ENCODE measurements at places on chromosomes 13 and 19.

DNA sequence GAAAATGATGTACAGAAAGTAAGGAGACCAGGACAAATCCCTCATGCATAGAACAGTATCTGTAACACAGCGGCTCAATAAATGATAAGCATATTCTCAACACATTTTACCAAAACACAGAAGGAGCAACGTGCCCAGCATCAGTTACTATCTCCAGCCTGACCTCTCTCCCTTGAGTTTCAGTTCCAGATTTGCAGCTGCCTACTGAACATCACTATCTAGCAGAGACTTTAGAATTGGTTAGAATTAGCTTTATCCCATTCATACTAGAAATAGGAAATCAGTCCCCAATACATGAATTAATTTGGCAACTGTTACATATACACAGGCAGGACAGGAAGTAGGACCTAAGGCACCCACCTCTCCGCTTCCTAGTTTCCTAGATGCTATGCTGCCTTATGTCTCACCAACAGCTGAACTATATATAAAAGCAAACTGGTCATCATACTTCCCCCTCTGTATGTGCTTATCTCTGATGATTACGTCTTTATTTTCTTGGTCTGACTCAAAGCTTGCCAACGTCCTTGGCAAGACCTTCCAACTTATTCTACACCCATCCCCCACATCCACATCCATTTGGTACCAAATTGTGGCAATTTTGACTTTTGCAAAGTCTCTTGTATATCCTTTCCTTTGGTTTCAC is 61.1 kb downstream of the SACS start:
- no peak for DNase-seq

DNA sequence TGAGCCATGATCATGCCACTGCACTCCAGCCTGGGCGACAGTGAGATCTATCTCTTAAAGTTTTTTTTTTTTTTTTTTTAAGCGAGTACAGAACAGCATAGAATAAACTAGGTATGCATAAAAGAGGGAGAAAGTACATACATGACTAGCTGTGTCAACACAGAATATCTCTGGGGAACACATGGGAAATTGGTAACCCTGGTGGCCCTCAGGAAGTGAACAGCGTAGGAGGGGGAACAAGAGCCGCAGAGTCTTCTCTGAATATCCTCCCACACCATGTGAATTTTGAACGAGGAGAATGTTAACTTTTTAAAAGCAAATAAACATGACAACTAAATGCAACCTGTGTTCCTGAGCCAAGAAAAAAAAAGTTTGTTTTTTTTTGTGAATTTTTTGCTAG is 15.2 kb downstream of the PHLDB3 start:
- DNase-seq = no peak

- DNase-seq = no peak
Observed at GRCh38 chr19:2014731-2015607, 545 bp downstream of the BTBD2 start.

GRCh38 chr19:48651683-48652048 is 5.7 kb upstream of the CA11 start:
- no peak for DNase-seq

DNA sequence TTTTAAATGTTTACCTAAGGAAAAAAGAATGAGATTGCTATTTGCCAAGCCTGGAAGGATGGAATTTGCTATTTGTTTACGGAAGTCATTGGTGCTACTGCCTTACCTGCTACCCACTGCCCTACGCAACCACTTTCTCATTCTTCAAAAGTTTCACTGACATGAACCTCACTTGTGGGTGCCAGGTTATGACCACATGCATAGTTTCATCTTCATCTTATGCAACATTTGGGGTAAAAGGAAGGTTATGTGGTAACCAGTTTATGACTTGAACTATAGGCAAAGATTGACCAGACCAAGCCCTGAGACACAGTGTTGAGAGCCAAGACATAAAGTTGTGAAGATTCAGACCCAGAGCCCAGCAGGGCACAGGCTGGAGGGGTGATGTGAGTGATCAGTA is 142.5 kb downstream of the LACC1 start:
- peak; percentile 25 for DNase-seq

DNA sequence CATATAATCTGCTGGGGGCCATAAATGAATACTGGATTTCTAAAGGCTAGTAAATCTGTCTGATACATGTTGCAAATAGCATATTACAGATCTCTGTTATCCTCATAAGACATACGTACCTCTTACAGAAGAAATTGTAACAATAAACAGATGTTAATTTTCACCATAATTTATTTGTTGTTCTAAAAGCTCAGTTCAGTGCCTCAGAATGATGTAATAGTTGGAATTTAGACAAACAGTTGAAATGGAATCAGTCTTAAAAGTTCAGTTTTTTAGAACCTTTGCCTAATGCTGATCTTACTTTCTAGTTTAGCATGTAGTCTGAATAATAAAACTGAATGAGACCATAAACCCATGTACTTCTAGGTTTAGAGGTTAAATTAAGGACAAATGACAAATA is 43.1 kb downstream of the B3GLCT start:
- DNase-seq = no peak

- DNase-seq = no peak
Observed at GRCh38 chr19:39542206-39542605, 2.2 kb upstream of the EID2 start.

GRCh38 chr13:21546372-21546771 is 57.6 kb downstream of the MICU2 start:
- no peak for DNase-seq

DNA sequence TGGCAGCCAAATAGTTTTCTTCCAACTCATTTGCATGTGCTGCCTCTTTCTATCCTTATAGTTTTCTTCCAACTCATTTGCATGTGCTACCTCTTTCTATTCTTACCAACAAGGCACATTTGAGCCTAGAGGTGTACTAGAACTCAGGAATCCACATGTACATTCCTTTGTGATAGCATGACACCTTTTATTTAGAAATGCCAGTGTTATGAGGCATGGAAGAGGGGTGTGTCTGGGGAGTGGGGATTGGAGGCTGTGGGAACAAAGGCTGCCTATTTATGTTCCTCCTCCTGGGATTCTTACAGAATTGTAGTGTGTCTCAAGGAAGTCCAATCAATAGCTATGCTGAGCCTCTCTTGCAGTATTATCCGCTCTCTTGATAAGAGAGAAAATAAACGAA is 966.7 kb downstream of the PCDH17 start:
- DNase-seq = no peak

DNA sequence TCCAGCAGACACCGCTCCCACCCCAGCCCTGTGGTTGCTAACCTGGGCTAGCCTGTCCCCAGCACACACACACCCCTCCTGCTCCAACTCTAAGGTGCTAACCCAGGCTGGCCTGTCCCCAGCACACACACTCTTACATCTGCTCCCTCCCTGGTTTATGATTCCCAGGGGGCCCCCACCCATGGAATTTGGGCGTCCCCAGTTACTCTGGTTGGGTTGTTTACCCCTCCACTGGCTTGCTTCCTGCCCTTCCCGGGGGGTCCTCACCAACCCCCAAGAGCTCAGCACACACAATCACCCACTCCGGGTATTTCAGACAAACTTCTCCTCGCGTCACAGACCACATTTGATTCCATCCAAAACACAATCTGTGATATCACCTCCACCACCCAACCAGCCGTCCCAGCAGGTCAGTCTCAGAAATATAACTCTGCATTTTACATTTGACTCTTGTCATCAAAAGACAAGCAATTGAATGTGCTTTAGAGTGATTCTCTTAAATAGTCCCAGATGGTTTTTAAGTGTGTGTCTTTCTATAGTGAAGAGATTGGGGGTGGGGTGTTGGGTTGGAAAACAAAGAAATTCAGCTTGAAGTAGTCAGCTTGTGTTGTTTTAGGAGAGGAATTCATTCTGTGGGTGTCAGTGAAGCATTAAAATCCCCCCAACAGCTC is 20.1 kb downstream of the COL4A2 start:
- DNase-seq = no peak

- no peak for DNase-seq
Observed at GRCh38 chr13:41512441-41512840, 55.1 kb downstream of the RGCC start.

DNA sequence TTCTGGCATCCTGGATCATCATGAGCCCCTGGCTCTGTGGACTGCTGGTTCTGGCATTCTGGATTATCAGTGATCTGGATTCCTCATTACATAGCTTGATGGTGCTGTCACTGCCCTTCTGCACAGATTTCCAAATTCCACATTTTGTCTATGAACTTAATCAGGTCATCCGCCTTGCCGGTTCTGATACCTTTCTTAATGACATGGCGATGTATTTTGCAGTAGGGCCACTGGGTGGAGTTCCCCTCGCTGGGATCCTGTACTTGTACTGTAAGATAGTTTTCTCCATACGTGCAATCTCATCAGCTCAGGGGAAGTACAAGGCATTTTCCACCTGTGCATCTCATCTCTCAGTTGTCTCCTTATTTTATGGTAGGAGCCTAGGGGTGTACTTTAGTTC is 24.4 kb upstream of the OR7C2 start:
- DNase-seq = no peak

- DNase-seq = no peak
Observed at GRCh38 chr13:100274942-100275506, 186.1 kb downstream of the PCCA start.

DNA sequence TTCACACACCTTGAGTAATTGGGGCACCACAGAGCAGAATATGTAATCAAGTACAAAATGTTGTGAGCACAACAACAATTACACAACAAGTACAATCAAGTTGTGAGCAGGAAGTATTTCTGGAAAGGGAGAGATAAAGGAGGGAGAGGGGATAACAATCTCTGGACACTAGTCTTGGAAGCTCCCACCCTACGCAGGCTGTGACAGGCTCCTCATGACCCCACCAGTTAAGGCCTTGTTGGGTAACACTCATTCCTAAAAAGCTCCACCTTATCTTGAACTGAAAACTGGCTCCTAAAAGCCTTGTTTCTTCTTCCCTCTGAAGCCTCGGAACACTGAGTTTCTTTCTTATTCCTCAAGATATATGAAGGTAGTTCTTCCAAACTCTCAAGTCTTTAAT is 806.0 kb downstream of the UQCRFS1 start:
- DNase-seq = no peak

GRCh38 chr13:85549819-85550218 is 249.4 kb downstream of the SLITRK6 start:
- DNase-seq = no peak

GRCh38 chr13:95243207-95243606 is 58.0 kb downstream of the ABCC4 start:
- DNase-seq = no peak

- DNase-seq = no peak
Observed at GRCh38 chr13:31111136-31111535, 50.6 kb downstream of the HSPH1 start.

DNA sequence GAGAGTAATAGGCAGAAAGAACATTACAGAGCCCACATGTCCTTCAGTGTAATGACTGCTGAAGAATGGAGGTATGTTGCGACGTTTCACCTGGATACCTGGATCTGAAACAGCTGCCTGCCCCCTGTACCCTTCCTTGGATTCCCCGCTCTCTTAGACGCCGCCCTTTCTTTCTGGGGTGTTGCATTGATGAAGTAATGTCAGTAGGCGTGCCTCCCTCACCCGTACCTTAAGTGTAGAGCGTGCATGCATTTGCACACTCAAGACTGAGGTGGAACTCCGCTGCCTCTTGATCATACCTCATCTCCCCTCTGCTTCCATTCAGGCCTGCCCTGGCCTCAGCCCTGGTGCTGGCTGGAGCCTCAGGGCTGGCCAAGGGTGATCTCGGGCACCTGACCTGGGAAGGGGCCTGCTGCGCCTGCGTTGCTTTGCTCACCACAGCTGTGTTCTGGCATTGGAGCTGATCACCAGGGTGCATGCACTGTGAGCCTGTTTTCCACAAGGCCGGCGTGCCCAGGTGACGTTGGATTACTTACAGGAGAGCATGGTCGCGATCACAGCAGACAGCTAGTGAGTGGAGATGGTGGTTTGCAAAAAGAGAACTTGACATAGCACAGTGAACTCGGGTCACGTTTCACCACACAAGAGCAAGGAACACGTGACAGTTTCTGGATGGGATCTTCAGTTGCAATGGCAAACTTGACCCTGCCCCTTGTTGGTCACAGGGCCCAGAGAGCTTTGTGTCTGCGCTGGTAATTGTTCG is 99.0 kb downstream of the ARHGEF7 start:
- no peak for DNase-seq

DNA sequence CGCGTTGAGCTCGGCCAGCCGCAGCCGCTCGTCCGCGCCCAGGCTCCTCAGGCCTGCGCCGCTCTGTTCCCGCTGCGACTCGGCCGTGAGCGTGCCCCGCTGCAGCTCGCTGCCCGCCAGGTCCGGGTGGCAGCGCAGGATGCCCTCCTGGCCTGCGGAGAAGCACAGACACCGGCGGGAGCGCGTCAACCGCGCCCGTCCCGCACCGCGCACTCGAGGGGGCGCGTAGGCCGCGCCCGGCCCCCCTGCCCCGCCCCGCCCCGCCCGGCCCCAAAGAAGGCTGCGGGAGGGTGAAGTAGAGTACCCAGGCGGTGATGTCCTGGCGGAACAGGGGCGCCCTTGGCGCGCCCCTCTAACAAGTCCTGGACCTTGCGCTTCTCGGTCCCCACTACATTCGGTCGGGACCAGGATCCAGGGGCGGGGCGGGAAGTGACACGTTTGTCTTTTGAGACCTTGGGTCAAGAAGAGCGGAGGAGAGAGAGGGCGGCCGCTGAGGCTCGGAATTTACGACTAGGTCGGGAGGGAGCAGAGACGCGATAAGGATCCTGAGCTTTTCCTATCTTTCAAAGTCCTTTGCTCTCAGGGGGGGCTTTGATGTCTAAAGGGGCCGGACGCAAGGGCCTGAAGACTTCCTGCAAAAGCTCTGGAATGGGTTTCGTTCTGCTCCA is 9.3 kb upstream of the CDX2 start:
- DNase-seq = no peak

- DNase-seq = no peak
Observed at GRCh38 chr13:83940742-83941141, 58.5 kb upstream of the SLITRK1 start.

GRCh38 chr13:105908586-105908985 is 626.9 kb downstream of the EFNB2 start:
- no peak for DNase-seq

DNA sequence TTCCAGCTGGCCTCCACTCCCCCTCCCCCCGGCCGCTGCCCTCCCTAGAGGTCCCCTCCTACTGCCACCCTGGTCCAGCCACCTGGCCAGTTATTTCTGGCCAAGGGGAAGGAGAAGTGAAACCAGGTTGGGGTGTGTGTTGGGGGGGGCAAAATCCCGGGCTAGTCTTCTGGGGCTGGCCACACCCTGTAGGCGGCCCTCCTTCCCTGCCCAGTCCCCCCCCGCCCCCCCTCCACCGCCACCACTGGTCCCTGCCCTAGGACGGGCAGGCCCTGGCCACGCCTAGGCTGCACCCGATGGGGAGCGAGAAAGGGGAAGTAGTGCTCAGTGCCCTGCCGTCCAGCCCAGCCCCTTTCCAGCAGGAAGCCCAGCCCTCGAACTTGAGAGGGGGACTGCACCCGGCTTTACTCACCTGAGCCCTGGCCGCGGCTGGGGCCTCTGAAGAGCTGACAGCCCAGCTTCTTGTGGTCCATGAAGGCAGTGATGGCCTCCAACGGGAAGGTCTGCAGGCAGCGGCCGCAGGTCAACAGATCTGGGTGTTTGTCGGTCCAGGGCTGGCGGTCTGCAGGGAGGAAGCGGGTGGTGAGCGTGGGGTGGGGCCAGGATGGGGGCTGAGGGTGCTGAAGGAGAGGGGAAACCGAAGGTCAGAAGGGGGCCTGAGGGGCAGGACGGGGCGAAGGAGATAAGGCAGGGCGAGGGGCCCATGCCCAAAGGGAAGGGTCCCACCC is 813 bp downstream of the ZNF296 start:
- DNase-seq = peak; percentile 88

GRCh38 chr19:43465468-43466120 is at the start of gene LYPD3:
Gene LYPD3 (minus strand): TSS chr19:43465608. CDS start chr19:43465571, 37 bp downstream.
- DNase-seq = no peak

All from Caki2 (cell line).